ENCODE measurements at places on chromosomes 6 and 20.

- no peak for DNase-seq
Observed at GRCh38 chr20:45337367-45338120, 10.7 kb downstream of the SDC4 start.

- DNase-seq = no peak
Observed at GRCh38 chr6:7087066-7087465, 20.7 kb upstream of the RREB1 start.

- DNase-seq = no peak
Observed at GRCh38 chr20:54172856-54173652, 732 bp downstream of the CYP24A1 start.

DNA sequence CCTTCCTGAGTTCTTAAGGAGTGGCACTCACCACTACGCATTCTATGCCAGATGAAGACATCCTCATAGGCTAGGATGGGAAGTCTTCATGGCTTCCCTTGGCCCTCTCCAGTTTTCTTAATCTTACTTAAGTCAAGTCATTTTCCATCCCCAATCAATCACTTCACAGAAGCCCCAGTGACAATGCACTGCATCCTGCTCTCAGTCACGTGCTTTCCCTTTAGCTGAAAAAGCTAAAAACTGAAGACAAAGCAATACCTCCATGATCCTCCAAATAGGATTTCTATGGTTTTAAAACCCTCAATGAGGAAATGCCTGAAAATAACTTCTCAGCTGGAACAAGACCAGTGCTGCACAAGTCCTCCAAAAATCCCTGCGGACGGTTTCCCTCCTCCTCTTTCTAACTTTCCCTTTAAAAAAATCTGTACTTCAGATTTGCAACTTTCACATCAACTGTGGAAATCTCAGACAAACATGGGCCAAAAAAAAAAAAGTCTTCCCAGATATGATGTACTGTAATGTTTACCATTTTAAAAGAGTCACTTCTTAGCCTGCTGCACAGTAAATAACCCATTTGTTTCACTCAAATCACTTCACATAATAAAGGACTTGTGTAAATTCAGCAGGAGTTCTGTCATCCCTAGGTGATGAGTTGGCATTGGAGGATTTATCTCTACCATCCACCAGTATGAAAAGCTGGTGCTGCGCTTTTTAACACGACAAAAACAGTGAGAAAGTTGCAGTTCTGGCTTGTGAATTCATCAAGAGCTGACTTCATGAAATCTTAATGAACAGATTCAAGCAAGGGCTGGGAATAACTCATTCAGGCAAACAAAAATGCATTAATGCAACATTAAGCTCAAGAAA, 590.0 kb upstream of the NOX3 start:
- DNase-seq = no peak
